ENCODE measurements at places on chromosomes 13 and 19. TPM values are rescaled to one million over a fixed set of nuclear protein-coding genes. Genes with fewer than 3 reads are reported as not detected.

DNA sequence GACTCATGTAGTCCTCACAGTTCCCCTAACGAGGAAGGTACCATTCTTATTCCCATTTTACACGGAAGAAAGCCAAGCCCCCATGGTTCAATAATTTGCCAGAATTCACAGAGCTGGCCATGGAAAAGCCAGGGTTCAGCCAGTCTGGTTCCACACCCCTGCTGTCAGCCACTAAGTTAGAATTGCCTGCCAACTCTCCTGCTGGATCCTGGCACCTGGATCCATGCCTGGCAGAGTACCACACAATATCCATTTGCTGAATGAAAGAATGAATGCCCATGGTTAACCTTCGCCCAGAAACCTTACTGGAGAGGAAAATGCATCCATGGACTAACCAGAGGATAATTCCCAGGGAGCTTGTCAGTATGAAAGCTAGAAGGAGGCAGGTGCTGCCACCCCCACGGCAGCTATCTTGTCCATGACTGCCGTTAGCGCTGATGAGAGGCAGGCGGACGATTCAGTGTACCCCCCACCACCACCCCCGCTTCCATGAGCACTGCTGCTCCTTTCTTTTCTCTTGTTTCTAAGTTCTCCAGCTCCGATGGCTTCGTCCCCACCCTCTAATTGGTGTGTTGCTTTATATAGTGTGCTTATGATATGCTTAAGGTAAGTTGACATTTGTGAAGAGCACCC lies 114.5 kb downstream of the SLC7A1 start:
- no peaks in the 10 kb centered on the region for H3K27me3 ChIP-seq
- DNase-seq: no peak

URAD gene
- not detected for total RNA-seq

FXYD3 gene
- 13.5 TPM for total RNA-seq

- no peak for DNase-seq
- no peak overlapping the region for H3K4me3 ChIP-seq
- H3K4me1 ChIP-seq: no peaks in the 10 kb centered on the region
- H3K36me3 ChIP-seq: no peaks in the 10 kb centered on the region
Observed at GRCh38 chr13:71704656-71705055, 162.3 kb downstream of the DACH1 start.

CYP4F3 gene
- 2.6 TPM for total RNA-seq

NBEA gene
- total RNA-seq: 9.6 TPM

ZNF99 gene
- not detected for total RNA-seq

DNA sequence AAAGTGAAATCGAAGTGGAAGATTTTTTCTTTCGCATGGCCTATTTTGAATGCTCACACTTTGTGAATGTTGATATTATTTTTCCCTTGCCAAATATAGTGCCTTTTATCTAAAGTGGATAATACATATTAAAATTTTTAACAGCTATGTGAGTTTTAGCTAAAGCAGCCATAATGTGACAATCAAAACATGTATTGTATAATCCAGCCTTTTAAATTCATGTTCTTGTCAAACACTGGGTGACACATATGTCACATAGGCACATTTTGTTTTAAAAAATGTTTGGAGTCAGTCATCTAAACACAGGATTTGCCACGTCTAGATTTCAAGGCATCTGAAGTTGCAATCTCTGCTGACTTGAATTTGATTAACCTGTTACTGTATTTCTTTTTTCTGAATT lies 1256.6 kb downstream of the SLITRK1 start:
- no peak overlapping the region for H3K4me3 ChIP-seq
- no peaks in the 10 kb centered on the region for H3K36me3 ChIP-seq
- no peak overlapping the region for H3K27ac ChIP-seq
- no peak for DNase-seq

- no peak for DNase-seq
- no peak overlapping the region for H3K4me3 ChIP-seq
- no peaks in the 10 kb centered on the region for H3K27me3 ChIP-seq
- H3K27ac ChIP-seq: no peak overlapping the region
- no peaks in the 10 kb centered on the region for H3K36me3 ChIP-seq
- H3K4me1 ChIP-seq: no peaks in the 10 kb centered on the region
Observed at GRCh38 chr13:62684359-62684758, 1268.7 kb upstream of the PCDH20 start.

DNA sequence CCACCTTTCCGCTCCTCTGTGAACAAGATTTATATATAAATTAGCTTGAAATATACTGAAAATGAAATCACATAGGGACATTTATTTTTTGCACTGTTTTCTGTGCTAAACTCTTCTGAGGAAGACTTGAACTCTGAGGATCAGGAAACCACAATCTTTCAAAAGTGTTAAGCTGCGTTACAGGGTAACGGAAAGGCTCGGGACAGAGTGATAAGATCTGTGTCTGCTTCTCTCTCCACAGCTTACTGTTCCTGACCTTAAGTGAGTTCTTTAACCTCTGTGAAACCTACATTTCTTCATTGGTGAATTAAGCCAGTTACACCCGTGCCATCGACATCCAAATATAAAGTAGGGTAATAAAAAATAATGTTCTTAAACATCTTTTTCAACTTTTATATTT lies 38.9 kb downstream of the DACH1 start:
- no peak overlapping the region for H3K4me3 ChIP-seq
- H3K27me3 ChIP-seq: no peaks in the 10 kb centered on the region
- no peaks in the 10 kb centered on the region for H3K4me1 ChIP-seq
- H3K27ac ChIP-seq: no peak overlapping the region
- no peaks in the 10 kb centered on the region for H3K36me3 ChIP-seq
- DNase-seq: no peak

- peak; percentile 86 for DNase-seq
- H3K4me3 ChIP-seq: no peak overlapping the region
- H3K27me3 ChIP-seq: no peaks in the 10 kb centered on the region
- H3K27ac ChIP-seq: no peak overlapping the region
- H3K4me1 ChIP-seq: no peaks in the 10 kb centered on the region
- H3K36me3 ChIP-seq: no peaks in the 10 kb centered on the region
Observed at GRCh38 chr13:20924758-20925394, 22.3 kb upstream of the XPO4 start.

- no peaks in the 10 kb centered on the region for H3K36me3 ChIP-seq
- H3K27ac ChIP-seq: no peak overlapping the region
- no peaks in the 10 kb centered on the region for H3K27me3 ChIP-seq
- no peak overlapping the region for H3K4me3 ChIP-seq
Observed at GRCh38 chr13:37409756-37410155, 188.8 kb downstream of the POSTN start.

DNA sequence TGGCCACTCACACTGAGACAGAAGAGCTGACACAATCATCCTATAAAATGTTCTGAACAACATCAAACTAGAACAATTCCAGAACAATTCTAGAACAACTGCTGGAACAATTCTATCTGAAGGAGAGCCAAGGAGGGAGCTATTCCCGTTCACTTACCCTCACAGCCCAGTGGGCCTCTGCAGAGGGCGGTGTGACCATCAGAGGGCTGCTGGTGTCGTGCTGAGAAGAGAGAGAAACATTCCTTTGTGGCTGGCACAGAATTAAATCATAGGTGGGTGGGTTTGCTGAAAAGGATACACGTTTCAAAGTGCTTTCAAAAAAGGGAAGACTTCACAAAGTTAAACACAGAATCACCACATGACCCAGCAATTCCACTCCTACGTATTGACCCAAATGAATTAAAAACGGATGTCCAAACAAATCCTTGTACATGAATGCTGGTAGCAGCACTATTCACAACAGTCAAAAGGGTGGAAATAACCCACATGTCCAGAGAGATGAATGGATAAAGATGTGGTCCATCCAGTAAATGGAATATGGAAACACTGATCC lies 34.9 kb downstream of the EPS15L1 start:
- H3K36me3 ChIP-seq: peaks cover 6% of the 10 kb centered on the region
- H3K4me1 ChIP-seq: no peaks in the 10 kb centered on the region
- no peak overlapping the region for H3K4me3 ChIP-seq
- H3K27me3 ChIP-seq: no peaks in the 10 kb centered on the region
- DNase-seq: no peak

KLF12 gene
- total RNA-seq: 2.0 TPM

DNA sequence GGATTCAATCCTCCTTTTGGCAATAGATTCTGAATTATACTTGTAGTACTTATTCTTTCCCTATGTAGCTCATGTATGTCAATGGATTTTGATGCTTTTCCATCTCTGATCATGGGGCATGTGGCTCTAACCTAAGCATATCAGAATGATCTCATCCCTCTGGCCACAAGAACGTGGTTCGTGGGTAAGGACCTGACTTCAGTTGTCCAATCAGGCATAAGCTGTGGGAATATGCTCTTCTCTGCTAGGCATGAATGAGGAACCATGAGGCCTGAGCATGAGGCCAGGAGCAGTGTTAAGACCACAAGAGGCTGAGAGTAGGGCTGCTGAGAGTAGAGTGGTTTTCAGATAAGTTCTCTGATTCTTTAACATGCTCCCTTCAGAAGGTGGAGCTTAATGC lies 292.4 kb upstream of the TSHZ3 start:
- no peaks in the 10 kb centered on the region for H3K27me3 ChIP-seq
- H3K4me1 ChIP-seq: no peaks in the 10 kb centered on the region
- H3K4me3 ChIP-seq: no peak overlapping the region
- no peak for DNase-seq

DAND5 gene
- not detected for total RNA-seq

TINCR gene
- 0.52 TPM for total RNA-seq

GRCh38 chr13:96680898-96681297 lies 313.4 kb downstream of the OXGR1 start:
- no peaks in the 10 kb centered on the region for H3K27me3 ChIP-seq
- peaks cover 6% of the 10 kb centered on the region for H3K4me1 ChIP-seq
- H3K36me3 ChIP-seq: no peaks in the 10 kb centered on the region
- DNase-seq: no peak
- no peak overlapping the region for H3K4me3 ChIP-seq

GRCh38 chr13:30607908-30608307 lies 9.8 kb upstream of the USPL1 start:
- H3K4me1 ChIP-seq: no peaks in the 10 kb centered on the region
- no peak overlapping the region for H3K4me3 ChIP-seq
- H3K27me3 ChIP-seq: no peaks in the 10 kb centered on the region
- no peak overlapping the region for H3K27ac ChIP-seq
- no peaks in the 10 kb centered on the region for H3K36me3 ChIP-seq
- no peak for DNase-seq

CDC16 gene
- 46.7 TPM for total RNA-seq

FCAR gene
- total RNA-seq: not detected

- peak; percentile 30 for DNase-seq
- H3K27ac ChIP-seq: peak overlapping the region; percentile 70
- peaks cover 27% of the 10 kb centered on the region for H3K4me1 ChIP-seq
- no peaks in the 10 kb centered on the region for H3K27me3 ChIP-seq
- no peak overlapping the region for H3K4me3 ChIP-seq
- no peaks in the 10 kb centered on the region for H3K36me3 ChIP-seq
Observed at GRCh38 chr13:31965361-31966066, 66.1 kb upstream of the FRY start.

- no peak overlapping the region for H3K27ac ChIP-seq
- H3K36me3 ChIP-seq: no peaks in the 10 kb centered on the region
- no peaks in the 10 kb centered on the region for H3K27me3 ChIP-seq
- peaks cover 17% of the 10 kb centered on the region for H3K4me1 ChIP-seq
Observed at GRCh38 chr19:7295912-7296536, 1.8 kb upstream of the INSR start.

GRCh38 chr19:56284746-56285145 lies 12.2 kb downstream of the EDDM13 start:
- no peak for DNase-seq
- no peaks in the 10 kb centered on the region for H3K4me1 ChIP-seq
- H3K36me3 ChIP-seq: no peaks in the 10 kb centered on the region
- no peak overlapping the region for H3K27ac ChIP-seq
- H3K27me3 ChIP-seq: no peaks in the 10 kb centered on the region

- peaks cover 5% of the 10 kb centered on the region for H3K4me1 ChIP-seq
- H3K4me3 ChIP-seq: no peak overlapping the region
- H3K36me3 ChIP-seq: no peaks in the 10 kb centered on the region
- no peaks in the 10 kb centered on the region for H3K27me3 ChIP-seq
Observed at GRCh38 chr13:80359778-80360452, 19.0 kb upstream of the SPRY2 start.

DNA sequence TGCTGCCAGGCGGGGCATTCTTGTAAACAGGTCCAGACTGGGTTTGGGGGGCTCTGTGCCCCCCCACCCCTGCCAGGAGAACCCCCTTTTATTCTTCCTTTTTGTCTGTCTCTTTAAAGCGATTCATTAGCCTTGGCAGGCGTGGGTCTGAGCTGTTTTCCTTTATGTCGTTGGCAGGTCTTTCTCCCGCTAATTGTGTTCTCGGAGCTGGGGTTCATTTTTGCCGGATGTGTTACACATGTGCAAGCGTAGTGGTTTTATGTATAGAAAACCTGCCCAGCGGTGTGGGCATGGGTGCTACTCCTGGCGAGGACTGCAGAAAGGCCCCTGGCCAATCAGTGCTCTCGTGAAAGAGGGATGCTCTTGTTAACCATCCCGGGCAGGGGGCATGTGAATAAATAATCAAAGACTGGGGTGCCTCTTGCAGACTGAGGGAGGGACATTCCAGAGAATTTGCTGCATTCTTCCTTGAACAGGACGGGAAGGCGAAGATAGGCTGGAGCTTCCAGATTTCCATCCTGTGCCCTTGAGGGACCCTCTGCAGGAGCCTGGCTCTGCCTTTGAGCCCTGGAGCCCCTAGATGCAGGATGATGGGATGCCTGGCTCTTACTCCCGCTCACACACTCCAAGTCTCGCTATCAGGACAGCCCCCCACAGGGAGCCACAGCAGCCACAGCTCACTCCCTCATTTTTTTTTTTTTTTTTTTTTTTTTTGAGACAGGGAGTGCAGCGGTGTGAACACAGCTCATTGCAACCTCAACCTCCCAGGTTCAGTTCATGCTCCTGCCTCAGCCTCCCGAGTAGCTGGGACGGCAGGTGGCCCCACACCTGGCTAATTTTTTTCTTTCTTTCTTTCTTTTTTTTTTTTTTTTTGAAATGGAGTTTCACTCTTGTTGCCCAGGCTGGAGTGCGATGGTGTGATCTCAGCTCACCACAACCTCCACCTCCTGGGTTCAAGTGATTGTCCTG lies 14.1 kb downstream of the CARM1 start:
- H3K36me3 ChIP-seq: no peaks in the 10 kb centered on the region
- no peak overlapping the region for H3K4me3 ChIP-seq
- no peaks in the 10 kb centered on the region for H3K27me3 ChIP-seq
- no peaks in the 10 kb centered on the region for H3K4me1 ChIP-seq
- no peak overlapping the region for H3K27ac ChIP-seq

- peak; percentile 78 for DNase-seq
- no peak overlapping the region for H3K4me3 ChIP-seq
- H3K4me1 ChIP-seq: peaks cover 26% of the 10 kb centered on the region
- no peak overlapping the region for H3K27ac ChIP-seq
- H3K27me3 ChIP-seq: no peaks in the 10 kb centered on the region
Observed at GRCh38 chr13:46551410-46552302, 1.3 kb upstream of the LRCH1 start.

- H3K36me3 ChIP-seq: no peaks in the 10 kb centered on the region
- H3K4me3 ChIP-seq: no peak overlapping the region
- no peaks in the 10 kb centered on the region for H3K27me3 ChIP-seq
- DNase-seq: no peak
- peaks cover 6% of the 10 kb centered on the region for H3K4me1 ChIP-seq
Observed at GRCh38 chr13:110442930-110443621, 118.4 kb downstream of the RAB20 start.

- peak within 1 kb of the TSS; percentile 94 for H3K27ac ChIP-seq
- H3K27me3 ChIP-seq: no peaks in the 10 kb centered on the region
- peaks cover under 1% of the 10 kb centered on the region for H3K36me3 ChIP-seq
- peaks cover 32% of the 10 kb centered on the region for H3K4me1 ChIP-seq
- peak; percentile 49 for DNase-seq
- peak within 1 kb of the TSS; percentile 70 for H3K4me3 ChIP-seq
Observed at GRCh38 chr19:33796164-33796875, at the start of gene KCTD15. Gene KCTD15 (plus strand): TSS chr19:33796870. CDS start chr19:33800455, 3,585 bp downstream.

- H3K27ac ChIP-seq: peak overlapping the region; percentile 80
- peak overlapping the region; percentile 26 for H3K4me3 ChIP-seq
- peak; percentile 59 for DNase-seq
- peaks cover 15% of the 10 kb centered on the region for H3K4me1 ChIP-seq
- H3K36me3 ChIP-seq: no peaks in the 10 kb centered on the region
- H3K27me3 ChIP-seq: no peaks in the 10 kb centered on the region
Observed at GRCh38 chr13:94548821-94549231, 47.1 kb downstream of the TGDS start.
